Activated naive CD4-positive, alpha-beta T cell treated with anti-CD3 and anti-CD28 coated beads for 36 hours (primary cell): ENCODE measurements at places on chromosomes 5 and 9. TPM values are rescaled to one million over a fixed set of nuclear protein-coding genes. Genes with fewer than 3 reads are reported as not detected.

GRCh38 chr5:10600626-10601245 lies 36.9 kb downstream of the ANKRD33B start:
- no peaks in the 10 kb centered on the region for H3K36me3 ChIP-seq
- no peak overlapping the region for H3K27ac ChIP-seq
- peaks cover 14% of the 10 kb centered on the region for H3K27me3 ChIP-seq
- H3K4me1 ChIP-seq = peaks cover 29% of the 10 kb centered on the region

DNA sequence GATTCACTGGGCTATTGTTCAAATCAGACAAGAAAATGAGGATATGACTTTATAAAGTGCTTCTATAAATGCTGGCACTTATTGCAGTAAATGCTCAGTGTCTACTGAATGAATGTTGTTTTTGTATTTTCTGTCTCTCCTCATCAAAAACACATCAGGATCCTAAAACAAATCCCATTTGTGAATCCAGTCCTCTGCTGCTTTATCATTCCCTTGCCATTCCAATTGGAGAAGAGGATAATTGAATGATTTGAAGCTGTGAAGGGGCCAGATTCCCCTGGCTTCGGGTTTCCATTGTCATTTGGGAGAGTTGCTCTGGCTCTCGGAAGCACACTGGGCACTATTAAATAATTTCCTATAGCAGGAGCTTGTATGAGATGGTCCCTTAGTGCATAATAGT lies 666.8 kb downstream of the ACTL7B start:
- no peaks in the 10 kb centered on the region for H3K36me3 ChIP-seq
- no peaks in the 10 kb centered on the region for H3K4me1 ChIP-seq
- no peaks in the 10 kb centered on the region for H3K27me3 ChIP-seq

F2RL1 gene
- total RNA-seq = 3.0 TPM

HINT1 gene
- 372 TPM for total RNA-seq

- DNase-seq = no peak
- no peak overlapping the region for H3K4me3 ChIP-seq
- peaks cover 72% of the 10 kb centered on the region for H3K36me3 ChIP-seq
- no peak overlapping the region for H3K27ac ChIP-seq
- no peaks in the 10 kb centered on the region for H3K27me3 ChIP-seq
Measured at GRCh38 chr9:95935861-95936578, 60.5 kb downstream of the ERCC6L2 start.

FOXD1 gene
- total RNA-seq = 0.12 TPM

STK32A gene
- total RNA-seq = not detected

GRCh38 chr9:34898846-34899245 lies 59.2 kb upstream of the PHF24 start:
- H3K4me1 ChIP-seq = no peaks in the 10 kb centered on the region
- H3K27ac ChIP-seq = no peak overlapping the region
- DNase-seq = no peak
- H3K27me3 ChIP-seq = peaks cover 22% of the 10 kb centered on the region

DNA sequence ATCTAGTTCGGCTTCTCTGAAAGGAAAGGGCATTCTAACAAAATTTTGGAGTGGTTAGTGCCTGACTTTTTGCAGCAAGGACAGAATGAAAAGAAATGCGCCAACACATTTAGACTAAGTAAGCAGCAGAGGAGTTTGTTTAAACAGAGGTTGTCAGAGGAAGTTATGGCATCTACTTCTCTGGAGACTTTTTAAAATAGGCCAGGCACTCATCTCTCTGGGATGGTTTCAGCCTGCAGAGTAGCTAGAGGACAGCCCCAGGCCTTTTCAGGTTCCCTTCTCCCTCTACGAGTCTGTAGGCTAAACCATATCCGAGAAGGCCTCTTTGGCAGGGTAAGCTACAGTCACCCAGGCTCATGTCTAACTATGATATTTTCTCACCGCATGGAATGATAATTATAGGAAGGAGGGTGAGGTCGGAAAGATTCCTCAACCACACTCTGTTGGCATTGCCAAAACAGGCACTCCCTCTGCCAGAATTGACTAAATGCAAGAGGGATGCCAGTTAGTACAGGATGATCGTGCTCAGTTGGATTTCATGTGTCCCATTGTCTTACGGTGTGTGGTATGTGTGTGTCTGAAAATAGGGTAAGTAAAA lies 1.4 kb upstream of the CTXN3 start:
- no peaks in the 10 kb centered on the region for H3K4me1 ChIP-seq
- no peaks in the 10 kb centered on the region for H3K27me3 ChIP-seq
- no peak overlapping the region for H3K27ac ChIP-seq
- no peak for DNase-seq
- no peak overlapping the region for H3K4me3 ChIP-seq
- H3K36me3 ChIP-seq = no peaks in the 10 kb centered on the region

DNA sequence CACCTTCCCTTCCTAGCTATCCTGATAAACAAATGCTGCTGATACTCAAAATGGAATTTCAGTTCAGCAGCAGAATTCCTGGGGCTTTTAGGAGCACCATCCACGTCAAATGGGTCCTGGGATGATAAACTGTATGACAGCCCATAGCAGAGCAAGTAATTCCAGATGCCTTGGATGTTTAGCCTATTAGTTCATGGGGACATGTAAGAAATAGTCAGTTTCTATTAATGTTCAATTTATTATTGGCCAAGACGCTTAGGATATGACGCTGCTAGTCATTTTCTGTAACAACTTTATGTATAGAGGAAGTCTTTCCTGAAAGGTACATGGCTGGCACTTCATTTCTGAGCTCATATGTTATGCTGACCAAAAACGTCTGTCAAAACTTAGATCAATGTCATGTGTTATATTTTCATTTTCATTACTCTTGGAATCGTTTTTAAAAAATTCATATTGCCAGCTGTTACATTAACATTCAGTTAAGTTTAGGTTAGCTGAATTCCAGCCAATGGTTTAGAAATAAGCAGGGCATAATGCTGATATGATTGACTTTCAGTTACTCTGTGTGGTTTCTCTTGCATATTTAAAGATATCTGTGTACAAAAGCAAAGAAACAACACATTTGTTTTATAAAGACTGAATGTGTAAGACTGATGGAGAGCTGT lies 243.8 kb downstream of the CSNK1G3 start:
- H3K4me1 ChIP-seq = no peaks in the 10 kb centered on the region
- no peaks in the 10 kb centered on the region for H3K27me3 ChIP-seq
- H3K36me3 ChIP-seq = no peaks in the 10 kb centered on the region
- H3K27ac ChIP-seq = no peak overlapping the region

GRCh38 chr5:65012301-65012892 lies 243.7 kb downstream of the CWC27 start:
- H3K4me1 ChIP-seq = no peaks in the 10 kb centered on the region
- H3K27ac ChIP-seq = no peak overlapping the region
- H3K36me3 ChIP-seq = no peaks in the 10 kb centered on the region
- DNase-seq = no peak
- H3K27me3 ChIP-seq = no peaks in the 10 kb centered on the region

- H3K27ac ChIP-seq = no peak overlapping the region
- H3K4me3 ChIP-seq = no peak overlapping the region
- H3K4me1 ChIP-seq = peaks cover 24% of the 10 kb centered on the region
- H3K27me3 ChIP-seq = peaks cover 2% of the 10 kb centered on the region
- no peak for DNase-seq
Measured at GRCh38 chr9:125750627-125751011, 3.4 kb downstream of the PBX3 start.

- no peak for DNase-seq
- no peak overlapping the region for H3K4me3 ChIP-seq
- peaks cover 10% of the 10 kb centered on the region for H3K36me3 ChIP-seq
- H3K27me3 ChIP-seq = no peaks in the 10 kb centered on the region
- H3K4me1 ChIP-seq = peaks cover under 1% of the 10 kb centered on the region
Measured at GRCh38 chr5:131848662-131849061, 51.8 kb upstream of the FNIP1 start.

GRCh38 chr5:123450114-123450513 lies 26.9 kb upstream of the CEP120 start:
- no peaks in the 10 kb centered on the region for H3K36me3 ChIP-seq
- no peak overlapping the region for H3K4me3 ChIP-seq
- peaks cover 34% of the 10 kb centered on the region for H3K4me1 ChIP-seq
- H3K27ac ChIP-seq = no peak overlapping the region
- DNase-seq = no peak

DNA sequence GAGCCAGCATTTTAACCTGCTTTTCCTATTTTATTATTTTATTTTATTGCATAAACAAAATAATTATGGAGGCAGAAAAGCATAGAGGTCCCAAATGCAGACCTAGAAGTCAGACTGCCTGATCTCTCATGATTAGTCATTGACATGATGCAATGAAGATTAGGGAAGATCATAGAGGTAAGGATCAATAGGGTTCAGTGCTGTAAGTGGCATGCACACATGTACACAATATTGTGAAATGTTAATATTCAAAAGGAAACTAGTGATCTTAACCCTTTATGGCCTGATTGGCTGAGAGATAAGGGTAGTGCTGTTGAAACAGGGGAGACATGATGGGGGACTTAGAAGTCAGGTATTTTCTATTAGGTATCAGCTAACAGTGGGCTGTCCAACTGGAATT lies 1.1 kb upstream of the FRRS1L start:
- no peaks in the 10 kb centered on the region for H3K36me3 ChIP-seq
- H3K27me3 ChIP-seq = peaks cover 48% of the 10 kb centered on the region
- H3K4me1 ChIP-seq = peaks cover 5% of the 10 kb centered on the region

DNA sequence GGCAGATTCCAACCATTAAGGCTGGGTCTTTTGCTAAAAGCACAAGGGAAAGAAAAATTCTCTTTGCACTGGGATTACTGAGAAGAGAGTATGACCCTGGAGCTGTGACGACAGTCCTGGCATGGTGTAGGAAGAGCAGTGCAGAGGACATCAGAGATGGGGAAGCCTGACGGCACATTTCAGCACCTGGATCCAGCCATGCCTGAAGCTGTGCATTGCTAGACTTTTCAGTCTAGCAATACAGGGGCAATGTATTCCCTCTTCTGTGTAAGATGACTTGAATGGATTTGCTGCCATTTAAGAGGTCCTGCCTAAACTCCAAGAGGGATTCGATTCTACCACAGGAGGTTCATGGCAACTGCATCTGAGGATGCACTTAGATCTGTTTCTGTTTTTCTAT lies 12.3 kb upstream of the MRNIP start:
- no peak overlapping the region for H3K4me3 ChIP-seq
- no peak for DNase-seq
- no peaks in the 10 kb centered on the region for H3K27me3 ChIP-seq

GRCh38 chr9:136363949-136364748 lies 605 bp upstream of the DNLZ start:
- peak; percentile 18 for DNase-seq
- H3K27ac ChIP-seq = no peak overlapping the region
- no peaks in the 10 kb centered on the region for H3K27me3 ChIP-seq
- H3K4me3 ChIP-seq = no peak overlapping the region
- H3K4me1 ChIP-seq = peaks cover 5% of the 10 kb centered on the region

- peaks cover 17% of the 10 kb centered on the region for H3K36me3 ChIP-seq
- H3K4me3 ChIP-seq = peak overlapping the region; percentile 7
- no peak overlapping the region for H3K27ac ChIP-seq
Measured at GRCh38 chr5:157571357-157571827, 4.2 kb downstream of the ADAM19 start.

- no peak overlapping the region for H3K4me3 ChIP-seq
- H3K36me3 ChIP-seq = peaks cover 36% of the 10 kb centered on the region
- DNase-seq = no peak
- peaks cover 2% of the 10 kb centered on the region for H3K4me1 ChIP-seq
- no peak overlapping the region for H3K27ac ChIP-seq
Measured at GRCh38 chr9:136386018-136386417, 12.5 kb upstream of the CARD9 start.

DNA sequence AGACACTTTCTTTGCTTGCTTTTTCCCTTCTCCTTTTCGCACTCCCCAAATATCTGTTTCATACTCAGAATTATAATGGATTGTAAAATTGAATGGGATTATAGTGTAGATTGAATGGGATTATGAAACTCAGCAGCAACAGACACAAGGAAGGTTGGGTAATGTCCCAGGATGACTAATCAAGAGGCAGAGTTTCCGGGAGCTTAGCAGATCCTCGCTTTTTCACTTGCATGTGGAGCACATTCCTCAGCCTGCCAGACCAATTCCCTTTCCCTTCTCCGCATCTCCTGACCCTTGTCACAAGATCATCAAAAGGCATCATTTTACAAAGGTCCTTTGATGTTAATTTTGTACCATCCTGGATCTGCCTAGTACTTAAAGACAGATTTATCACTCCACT lies 55.1 kb upstream of the SLC1A1 start:
- no peaks in the 10 kb centered on the region for H3K27me3 ChIP-seq
- no peaks in the 10 kb centered on the region for H3K36me3 ChIP-seq
- no peak overlapping the region for H3K4me3 ChIP-seq
- peaks cover 4% of the 10 kb centered on the region for H3K4me1 ChIP-seq
- no peak overlapping the region for H3K27ac ChIP-seq
